ENCODE measurements at places on chromosomes 1 and 21. TPM values are rescaled to one million over a fixed set of nuclear protein-coding genes. Genes with fewer than 3 reads are reported as not detected.

- DNase-seq, result no peak
Measured at GRCh38 chr1:25476186-25477097, 45.7 kb downstream of the MACO1 start.

DNA sequence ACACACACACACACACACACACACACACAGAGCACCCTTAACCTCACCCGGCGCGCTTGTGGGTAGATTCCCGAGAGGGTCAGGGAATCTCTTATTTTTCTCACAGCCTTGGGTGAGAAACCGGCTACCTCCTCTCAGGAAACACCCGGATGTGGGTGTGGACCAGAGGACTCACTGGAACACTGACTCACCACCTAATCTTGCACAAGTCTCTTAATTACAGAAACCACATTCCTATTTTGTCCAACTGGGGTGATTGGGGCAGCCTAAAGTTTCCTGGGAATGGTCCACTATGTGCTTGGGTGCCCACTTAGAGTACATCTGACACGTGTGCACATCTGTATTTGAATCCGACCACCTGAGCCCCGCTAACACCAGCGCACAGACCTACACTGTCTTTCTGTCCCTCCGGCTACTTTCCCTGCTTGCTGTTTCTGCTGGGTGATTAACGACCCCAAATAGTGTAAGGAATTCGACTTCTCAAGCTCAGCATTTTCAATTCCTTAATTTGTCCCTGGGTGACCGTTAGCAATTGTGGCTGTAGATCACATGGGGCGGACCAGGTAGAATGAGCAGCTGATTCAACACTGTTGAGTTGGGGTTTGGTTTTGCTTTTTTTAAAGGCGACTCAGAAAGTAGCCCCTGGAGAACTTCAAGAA is 14.0 kb upstream of the TBX15 start:
- DNase-seq, result peak; percentile 99

DNA sequence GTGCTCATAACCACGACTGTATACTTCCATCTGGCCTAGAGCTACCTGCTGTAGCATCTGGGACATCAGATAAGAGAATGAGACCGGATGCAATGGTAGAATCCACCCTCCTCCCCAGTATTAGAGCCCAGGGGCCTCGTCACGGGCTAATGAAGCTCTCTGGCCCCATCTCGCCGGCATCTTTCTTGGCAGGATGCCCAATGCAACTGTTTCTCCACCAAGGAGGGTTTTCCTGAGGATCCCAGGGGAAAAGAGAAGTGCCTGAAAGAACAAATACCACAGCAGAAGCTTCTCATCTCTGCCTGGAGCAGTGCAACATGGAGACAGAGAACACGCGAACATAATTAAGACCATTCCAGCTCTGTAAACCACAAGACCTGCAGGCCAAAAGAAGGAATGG is 80.0 kb downstream of the VWA5B1 start:
- peak; percentile 29 for DNase-seq

LCK gene
- 0.29 TPM for total RNA-seq

GRCh38 chr1:86453664-86454063 is 15.1 kb upstream of the CLCA1 start:
- DNase-seq, result no peak

GRCh38 chr1:220791285-220791684 is 4.6 kb downstream of the MTARC1 start:
- no peak for DNase-seq

DNA sequence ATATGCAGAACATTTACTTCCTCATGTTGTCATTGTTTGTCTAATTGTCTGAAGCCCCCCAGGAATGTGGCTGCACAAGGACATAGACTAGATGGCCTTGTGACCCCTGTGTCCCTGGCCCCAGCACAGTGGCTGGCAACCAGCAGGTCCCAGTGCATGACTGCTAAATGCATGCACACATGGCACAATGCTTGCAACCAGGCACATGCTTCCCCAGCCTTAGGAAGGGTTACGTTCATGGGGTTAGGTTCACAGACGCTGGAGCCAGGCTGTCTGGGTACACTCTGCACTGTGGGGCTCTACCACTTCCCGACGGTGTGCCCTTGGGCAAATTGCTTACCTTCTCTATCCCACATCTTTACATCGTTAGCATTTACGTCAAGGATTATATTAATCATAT is 21.2 kb upstream of the CLIC6 start:
- peak; percentile 53 for DNase-seq

UBQLN4 gene
- 13.0 TPM for total RNA-seq

GRCh38 chr1:244314921-244315559 is 136.7 kb downstream of the ADSS2 start:
- no peak for DNase-seq

DNA sequence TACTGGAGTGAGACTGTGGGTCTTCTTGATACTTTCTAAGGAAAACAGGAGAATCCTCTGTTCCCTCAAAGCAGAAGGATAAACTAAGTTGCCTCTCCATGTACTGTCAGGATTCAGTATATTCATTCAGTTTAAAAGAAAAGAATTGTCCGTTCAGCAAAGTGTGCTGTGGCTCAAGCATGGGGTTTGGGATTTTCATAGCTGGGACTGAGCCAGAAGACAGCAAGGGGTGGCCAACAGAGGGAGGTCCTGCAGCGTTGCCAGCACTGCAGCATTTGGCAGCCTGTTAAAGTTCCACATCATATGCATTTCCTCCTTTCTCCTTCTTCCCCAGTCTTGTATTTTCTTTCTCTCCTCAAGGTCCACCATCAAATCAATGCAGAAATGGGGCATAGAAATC is 75.1 kb downstream of the DTL start:
- no peak for DNase-seq

DNA sequence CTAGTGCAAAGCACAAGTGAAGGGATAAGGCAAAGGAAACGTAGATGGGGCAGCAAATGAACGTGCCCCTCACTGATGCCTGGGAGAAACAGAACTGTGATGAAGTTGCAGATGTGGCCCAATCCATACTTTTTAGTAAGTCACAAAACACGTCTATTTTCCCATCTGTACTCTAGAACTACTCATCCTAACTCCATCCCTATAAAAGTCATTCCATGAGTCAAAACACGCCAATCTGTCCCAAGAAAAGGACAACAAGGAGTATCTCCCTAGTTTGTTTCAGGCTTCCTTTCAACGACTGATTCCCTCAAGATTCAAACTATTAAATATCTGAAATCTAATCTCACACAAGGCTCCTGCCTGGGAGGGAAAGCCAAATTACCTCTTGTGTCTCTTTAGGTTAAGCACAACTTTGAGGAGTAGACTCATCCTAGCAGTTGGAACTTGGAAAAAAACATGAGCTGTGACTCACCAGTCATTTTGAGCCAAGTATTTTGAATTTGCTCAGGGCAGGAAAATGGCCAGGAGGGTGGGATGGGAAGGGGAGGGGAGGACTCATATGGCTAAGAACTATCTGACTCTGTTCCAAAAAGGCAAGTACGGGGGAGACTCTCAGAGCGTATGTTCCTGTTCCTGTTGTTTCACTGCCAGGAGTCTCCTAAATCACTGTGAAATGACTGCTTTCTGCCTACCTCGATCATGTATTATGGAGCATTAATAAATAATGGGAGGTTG is 214.5 kb upstream of the CAMK1G start:
- DNase-seq, result peak; percentile 54

DNA sequence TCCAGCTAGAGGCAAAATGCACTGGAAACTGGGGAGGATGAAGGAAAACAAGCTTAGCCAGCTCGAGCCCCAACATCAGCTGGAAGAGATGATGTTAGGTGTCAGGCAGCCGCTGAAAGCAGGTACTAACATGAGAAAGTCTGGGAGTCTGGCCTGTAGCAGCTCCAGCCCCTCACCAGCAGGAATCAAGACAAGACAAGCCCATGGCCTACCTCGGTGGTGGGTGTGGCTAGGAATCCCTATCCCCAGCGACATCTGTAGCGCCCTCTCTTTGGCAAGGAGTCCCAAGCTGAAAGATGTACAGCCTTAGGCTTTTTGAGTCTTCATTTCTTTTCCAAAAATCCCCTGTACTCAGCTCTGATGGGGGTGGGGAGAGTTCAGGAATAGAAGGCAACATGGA is 2.6 kb downstream of the DLGAP3 start:
- DNase-seq, result no peak

TNNI3K gene
- total RNA-seq, result 0.72 TPM

GRCh38 chr21:34022627-34023335 is 50.6 kb upstream of the MRPS6 start:
- no peak for DNase-seq

RNF186 gene
- not detected for total RNA-seq

RXFP4 gene
- total RNA-seq, result not detected

DNA sequence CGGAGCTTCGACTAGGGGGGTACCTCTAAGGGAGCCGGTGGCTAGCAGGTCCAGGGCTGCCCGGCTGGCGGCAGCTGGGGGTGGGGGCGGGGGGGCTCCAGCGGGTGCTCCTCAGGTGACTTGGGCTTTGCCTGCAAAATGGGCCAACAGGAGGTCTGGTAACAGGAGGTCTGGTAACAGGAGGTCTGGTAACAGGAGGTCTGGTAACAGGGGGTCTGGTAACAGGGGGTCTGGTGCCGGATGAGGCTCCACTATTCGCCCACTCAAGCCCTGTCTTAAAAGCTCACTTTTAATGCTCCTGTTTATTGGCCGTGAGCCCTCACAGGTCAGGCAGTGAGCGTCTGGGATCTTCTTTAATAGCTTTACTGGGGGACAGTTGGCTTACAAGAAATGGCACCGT is 40.4 kb upstream of the ACTRT2 start:
- DNase-seq, result no peak

DNA sequence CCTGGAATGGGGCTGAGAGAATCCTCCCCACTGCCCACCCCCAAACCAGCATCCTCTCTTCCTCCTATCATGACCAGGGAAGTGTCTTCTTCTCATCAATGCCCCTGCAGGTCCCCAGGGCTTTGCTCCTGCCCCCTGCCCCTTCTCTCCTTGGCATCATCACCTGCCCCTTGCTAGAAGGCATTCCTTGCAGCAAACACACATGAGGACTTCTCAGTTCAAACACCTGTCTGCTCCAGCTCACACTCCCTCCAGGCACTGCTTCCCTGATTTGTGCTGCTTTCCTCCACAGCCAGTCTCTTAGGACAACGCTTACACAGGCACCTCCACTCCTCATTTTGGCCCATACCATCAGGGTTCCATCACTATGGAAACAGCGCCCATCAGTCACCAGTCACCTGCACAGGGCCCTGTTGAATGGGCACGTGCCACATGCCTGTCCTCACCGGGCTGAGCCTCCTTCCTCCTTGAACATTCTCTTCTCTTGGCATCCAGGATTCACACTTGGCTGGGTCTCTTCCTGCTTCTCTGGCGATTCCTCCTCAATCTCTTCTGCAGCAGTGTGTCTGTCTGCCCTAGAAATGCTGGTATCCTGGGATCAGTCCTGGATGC is 81.9 kb upstream of the EDN2 start:
- DNase-seq, result no peak

DNA sequence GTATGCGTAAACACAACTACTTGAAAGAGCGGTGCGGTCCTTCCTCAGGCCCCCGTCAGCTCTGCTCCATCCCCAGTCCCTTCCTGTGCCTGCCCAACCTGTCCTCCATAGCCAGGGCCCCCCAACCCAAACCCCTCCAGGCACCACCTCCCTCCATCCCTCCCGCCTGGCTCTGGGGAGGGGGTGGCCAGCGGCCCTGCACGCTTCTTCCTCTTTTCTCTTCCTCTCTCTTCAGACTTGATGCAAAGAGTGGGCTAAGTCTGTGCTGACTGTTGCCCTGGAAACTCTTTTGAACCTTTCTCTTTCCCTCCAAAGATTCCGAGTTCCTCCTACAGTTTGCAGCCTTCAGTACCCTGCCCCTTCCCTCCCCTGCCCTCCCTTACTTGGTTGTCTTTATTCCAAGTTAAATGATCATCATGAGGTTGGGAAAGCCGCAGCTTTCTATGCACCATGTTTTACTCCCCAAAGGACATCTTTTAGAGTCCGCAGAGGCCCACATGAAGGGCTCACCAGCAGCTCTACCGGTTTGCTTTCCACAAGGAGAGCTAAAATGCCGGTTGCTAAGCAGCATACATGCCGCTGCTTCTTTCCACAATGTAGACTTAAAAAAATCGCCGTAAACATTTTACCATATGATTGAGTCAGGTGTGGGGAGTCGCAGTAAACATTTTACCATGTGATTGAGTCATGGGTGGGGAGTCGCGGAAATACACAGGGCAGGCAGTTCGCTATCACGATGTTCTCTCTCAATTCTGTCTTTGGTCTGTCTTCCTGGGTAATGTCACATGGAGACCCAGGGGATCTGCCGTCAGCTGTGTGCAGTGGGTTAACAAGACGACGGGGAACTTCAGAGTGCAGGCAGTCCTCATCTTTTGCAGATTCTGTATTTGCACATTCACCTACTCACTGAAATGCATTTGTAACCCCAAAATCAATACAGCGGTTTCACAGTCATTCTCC is 525.3 kb downstream of the KIF26B start:
- DNase-seq, result no peak

DNA sequence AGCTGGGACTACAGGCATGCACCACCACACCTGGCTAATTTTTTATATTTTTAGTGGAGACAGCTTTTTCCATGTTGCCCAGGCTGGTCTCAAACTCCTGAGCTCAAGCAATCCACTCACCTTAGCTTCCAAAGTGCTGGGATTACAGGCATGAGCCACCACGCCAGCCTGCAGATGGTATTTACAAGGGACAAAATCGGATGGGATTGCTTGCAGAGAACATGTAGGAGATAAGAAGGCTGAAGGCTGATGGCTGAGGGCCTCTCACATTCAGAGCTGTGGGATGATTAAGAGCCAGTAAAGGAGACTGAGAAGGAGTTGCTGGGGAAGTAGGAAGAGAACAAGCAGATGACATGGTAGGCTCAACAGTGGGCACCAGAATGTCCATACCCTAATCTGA is 24.0 kb upstream of the QSOX1 start:
- no peak for DNase-seq

DNA sequence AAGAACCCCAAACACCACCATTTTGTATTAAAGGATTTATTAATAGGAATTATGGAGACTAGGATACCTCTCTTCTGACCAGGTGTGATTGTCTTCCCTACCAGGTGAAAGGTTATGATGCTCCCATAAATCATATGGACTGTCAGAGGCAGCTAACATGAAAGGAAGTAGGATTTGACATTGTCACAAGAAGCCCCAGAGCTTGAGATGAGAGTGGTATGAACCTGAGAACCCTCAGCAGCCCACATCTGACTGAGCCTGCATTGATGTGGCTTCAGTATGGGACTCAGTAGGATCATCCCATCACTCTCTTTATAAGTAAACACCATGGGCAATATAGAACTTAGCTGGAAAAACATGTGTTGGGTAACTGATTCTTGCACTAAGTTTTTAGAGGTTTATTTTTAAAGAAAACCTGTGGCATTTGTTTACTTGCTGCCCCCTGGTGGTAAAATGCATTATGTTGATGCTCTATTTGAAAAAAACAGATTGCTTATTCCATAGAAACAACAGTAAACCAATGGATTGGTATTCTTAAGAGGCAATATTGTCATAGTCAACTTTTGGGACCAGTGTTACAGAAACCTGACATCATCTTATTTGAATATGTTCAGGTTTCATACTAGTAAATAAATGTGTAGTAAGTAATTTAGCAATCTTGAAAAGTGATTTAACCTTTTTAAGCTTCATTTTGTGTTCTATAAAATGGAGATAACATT is 16.6 kb upstream of the CACYBP start:
- no peak for DNase-seq

MARCKSL1 gene
- 15.9 TPM for total RNA-seq

GRCh38 chr21:36321325-36322082 is 1.5 kb downstream of the MORC3 start:
- peak; percentile 61 for DNase-seq

All from osteoblast (primary cell).